ENCODE measurements at places on chromosomes 7 and 10.

DNA sequence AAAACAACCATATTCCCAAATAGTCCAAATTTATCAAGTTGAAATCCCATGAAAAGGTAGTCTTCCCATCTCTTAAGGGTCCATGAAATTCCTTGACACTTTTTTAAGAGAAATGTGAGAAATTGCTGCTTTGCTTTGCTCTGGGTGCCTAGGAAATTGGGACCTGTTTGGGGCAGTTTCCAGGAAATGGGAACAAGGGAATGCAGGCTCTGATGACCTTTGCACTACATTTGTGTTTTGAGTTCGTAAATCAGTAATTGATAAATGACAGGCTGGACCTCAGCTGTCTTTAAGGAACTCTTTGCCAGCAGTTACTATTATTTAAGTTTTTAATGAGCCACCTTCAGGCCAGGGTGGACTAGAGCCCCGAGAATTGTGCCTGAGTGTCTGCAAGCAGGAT, 203.5 kb downstream of the LRMDA start:
- no peak for DNase-seq

GRCh38 chr7:127383123-127383835, 9.2 kb downstream of the ZNF800 start:
- no peak for DNase-seq

DNA sequence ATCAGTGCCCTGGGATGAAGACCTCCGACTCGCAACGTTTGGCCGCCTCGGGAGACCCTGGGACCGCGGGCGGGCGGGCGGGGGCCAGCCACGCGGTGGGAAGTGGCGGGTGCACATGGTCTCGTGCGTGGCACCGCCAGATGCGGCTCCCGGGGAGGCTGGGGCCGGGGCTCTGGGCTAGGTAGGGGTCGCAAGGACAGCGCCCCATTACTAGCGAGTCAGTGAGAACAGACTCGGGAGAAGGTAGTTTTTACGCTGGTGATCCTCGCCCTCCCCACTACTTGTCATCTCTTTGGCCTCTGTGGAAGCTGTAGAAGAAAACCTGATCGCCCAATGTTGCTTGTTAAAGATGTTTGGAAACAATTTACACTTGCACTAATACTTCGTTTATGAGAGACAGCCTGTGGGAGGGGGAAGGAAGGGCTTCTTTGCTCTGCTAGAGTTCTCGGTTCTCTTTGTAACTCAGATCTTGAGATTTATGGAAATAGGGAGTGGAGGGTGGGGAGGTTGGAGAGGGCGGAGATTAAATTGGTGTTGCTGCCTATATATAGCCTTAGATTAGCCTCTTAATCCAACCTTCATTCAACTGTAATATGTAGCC, 591 bp downstream of the BZW2 start:
- peak; percentile 22 for DNase-seq

DNA sequence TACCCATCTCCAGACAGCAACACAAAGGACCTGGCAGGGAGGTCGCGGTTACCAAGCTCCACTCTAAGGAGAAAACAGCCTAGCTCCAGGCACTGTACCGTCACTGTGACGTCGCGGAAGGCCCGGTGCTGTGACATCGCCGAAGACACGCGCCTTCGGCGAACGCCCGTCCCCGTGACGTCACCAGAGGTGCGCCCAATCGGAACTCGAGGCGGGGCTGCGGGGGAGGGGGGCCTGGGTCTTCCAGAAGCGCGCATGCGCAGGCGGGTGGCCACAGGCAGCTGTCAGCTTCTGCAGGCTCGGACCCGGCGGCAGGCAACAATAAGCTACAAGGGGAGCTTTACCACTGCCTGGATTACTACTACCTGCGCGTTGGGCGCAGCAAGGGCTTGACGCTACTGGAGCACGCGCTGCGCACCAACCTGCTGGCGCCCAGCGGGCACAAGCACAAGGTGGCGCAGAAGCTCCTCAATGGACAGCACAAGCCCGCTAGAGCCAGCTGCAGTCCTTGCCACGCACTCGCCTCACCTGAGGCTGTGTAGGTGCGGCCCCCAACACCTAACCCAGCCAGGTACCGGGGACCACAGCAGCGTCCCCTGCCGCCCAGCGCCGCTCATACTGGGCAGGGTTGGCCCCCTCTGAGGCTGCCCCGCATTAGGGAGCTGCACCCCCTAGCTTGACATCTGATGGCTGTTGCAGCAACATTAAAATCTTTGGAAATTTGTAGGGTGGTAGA, 208.4 kb downstream of the TPST1 start:
- peak; percentile 94 for DNase-seq

GRCh38 chr7:84092207-84092606, 102.4 kb downstream of the SEMA3A start:
- no peak for DNase-seq

DNA sequence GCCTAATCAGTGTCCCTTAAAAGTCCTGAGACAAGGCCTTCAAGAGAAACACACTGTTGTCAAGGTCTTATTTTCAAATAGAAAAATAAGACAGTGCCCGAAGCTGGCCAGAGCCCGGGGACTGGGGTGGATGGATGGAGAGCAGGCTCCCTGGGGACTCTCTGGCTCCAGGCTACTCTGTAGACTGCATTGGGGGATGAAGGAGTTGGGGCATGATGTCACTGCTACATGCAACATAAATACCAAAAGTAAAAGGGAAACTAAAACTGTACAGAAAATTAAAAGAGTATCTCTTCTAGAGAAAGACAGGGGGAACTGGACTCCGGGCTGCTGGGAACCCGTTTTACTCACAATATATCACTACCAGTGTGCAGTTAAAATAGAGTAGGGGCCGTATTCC, 629.8 kb downstream of the KCNMA1 start:
- DNase-seq: peak; percentile 29

GRCh38 chr10:52410916-52411315, 96.8 kb downstream of the DKK1 start:
- no peak for DNase-seq

DNA sequence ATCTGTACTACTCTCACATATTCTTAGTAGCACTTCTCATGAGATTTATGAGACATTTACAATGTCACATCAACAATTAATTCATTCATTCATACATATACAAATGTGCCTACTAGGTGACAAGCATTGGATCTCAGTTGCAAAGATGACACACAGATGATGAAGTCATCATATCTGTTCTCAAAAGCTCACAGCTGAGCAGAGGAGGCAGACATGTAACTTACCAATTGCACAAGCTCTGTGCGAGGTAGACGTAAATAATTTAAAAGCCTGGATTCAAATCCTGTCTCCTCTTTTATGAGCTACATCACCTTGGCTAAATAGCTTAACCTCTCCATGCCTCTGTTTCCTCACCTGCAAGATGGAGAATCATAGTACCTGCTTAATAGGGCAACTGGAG, 109.4 kb upstream of the FAM133B start:
- DNase-seq: no peak

GRCh38 chr7:122702872-122703510, at the start of gene RNF148:
Gene RNF148 (minus strand): TSS chr7:122702922. CDS start chr7:122702750, 172 bp downstream.
- DNase-seq: no peak

DNA sequence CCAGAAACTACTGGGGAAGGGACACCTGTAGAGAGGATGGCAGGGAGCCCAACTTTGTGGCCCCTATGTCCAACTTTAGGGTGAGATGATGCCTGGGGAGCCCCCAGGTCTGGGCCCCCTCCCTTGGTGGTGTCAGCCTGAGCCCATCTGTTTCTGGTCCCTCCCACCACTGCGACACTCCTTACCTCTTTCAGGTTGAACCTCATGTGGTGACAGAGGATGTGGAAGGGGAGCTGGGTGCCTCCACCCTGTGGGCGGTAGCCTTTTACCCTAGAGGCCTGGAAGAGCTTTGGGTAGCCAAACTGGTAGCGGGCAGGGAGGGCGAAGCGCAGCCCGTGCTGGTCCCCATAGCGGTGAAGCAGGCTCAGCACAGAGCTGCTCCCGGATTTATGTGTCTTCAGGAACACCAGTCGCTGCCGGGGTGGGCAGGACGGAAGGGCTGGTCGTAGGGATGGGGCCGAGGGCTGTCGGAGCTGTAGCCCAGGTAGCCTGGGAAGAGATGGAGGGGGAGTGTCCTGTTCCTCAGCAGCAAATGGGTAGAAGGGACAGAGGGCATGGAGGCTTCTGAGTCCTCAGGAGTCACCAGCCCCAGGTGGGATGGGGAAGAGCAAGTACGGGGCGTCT, 2.0 kb downstream of the GAL3ST4 start:
- DNase-seq: peak; percentile 12

GRCh38 chr10:120705309-120705708, 145.9 kb upstream of the WDR11 start:
- DNase-seq: no peak

DNA sequence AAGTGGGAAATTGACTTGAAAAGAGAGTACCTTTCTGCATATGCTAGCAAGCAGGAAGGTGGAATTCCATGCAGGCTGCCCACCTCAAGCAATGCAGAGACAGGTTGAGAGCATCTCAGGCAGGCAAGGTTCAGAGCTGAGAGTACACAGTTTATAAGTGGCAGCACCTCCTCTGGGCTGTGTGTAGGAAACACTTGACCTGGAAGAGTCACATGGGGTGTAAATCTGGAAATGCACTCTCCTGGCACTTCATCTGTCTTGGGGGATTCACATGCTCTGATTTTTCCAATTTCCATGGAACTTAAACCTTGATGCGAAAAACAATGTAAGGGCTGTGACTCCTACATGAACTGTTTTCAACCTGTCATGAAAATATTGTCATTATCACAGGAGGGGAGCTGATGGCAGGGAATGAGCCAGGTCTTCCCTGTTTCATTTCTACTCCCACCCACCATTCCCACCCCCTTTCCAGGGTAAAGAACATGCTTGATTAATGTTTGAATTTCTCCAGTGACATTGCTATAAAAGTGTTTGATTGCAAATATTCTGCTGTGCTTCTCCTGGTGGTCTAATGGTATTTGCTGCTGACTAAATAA, 328.3 kb downstream of the BICC1 start:
- no peak for DNase-seq

- no peak for DNase-seq
Measured at GRCh38 chr7:5702876-5703571, 78.4 kb downstream of the RNF216 start.

DNA sequence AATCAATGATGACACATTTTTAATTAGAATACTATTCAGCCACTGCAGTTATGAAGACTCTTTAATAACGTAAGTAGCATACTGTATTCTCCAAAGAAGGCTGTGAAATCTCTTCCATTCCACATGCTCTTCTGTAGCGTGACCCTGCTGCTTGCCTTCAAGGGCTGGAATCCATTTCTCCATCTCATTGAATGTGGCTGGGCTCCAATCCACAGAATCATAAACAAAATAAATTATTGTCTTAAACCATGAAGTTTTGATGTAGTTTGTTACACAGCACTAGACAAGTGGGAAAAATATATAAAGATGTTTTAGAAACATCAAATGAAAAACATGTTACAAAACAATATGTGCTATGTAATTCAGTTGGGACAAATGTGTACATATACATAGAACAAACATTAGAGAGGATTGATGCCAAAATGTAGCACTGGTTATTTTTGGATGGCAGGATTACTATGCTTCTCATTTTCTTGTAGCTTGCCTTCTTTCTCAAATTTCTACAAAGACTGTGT, 410.8 kb upstream of the PODXL start:
- no peak for DNase-seq

DNA sequence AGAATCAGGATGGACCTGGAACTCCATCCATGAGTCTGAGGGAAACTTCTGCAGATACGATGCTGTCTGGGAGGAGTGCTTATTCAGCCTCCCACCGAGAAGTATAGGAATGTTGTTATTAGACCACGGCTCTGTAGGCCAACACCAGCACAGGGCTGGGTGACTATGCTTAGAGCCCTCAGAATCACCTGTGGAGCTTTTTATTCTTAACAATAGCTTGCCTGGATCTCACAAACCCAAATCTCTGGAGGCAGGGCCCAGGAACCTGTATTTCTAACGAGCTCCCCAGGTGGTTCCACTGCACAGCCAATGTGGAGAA, 55.6 kb upstream of the ARID5B start:
- DNase-seq: no peak

- no peak for DNase-seq
Measured at GRCh38 chr7:30206942-30207341, 72.2 kb downstream of the MTURN start.

DNA sequence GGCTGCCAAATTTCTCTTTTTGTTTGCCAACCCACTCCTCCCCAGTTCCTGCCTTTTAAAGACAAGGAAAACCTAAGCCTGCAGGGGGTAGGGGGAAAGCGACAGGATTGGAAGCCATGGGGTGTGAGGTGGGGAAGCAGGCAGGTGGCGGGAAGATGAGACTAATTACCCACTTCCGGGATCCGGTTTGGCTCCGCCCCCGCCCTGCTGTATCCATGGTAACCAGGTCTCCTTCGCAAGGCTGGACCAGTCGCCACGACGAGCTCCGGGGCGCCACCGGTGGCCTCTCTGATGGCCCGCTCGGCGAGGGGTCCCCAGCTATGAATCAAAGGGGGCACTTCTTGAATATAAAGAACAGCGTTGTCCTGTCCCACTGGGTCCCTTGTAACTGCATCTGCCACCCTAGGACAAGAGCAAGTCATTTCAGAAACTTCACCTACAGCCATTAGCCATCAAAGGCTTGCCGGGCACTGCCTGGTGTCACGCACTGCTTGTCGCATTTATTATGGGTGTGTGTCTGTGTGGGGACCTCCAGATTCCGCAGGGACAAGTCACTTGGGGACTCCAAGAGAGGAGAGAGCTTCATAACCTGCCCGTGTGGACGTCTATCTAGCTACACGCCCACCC, 55.4 kb upstream of the LMTK2 start:
- peak; percentile 31 for DNase-seq

DNA sequence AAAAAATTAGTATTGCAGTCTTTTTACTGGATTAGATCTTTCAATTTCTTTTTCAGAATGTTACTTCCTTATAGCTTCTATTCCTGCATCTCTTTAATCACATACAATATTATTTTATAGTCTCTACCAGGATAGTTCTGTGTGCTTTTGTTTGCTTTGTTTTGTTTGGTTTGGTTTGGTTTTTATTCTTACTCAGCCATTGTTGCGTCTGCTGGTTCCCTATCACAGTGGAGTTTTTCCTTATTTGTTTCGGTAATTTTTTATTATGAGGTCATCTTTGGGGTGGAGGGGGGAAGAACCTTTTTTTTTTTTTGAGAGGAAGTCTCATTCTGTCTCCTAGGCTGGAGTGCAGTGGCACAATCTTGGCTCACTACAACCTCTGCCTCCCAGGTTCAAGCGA, 9.0 kb upstream of the BAIAP2L1 start:
- no peak for DNase-seq

- no peak for DNase-seq
Measured at GRCh38 chr10:124578231-124579010, 116.8 kb downstream of the LHPP start.

- no peak for DNase-seq
Measured at GRCh38 chr10:3982746-3983442, 197.9 kb upstream of the KLF6 start.

DNA sequence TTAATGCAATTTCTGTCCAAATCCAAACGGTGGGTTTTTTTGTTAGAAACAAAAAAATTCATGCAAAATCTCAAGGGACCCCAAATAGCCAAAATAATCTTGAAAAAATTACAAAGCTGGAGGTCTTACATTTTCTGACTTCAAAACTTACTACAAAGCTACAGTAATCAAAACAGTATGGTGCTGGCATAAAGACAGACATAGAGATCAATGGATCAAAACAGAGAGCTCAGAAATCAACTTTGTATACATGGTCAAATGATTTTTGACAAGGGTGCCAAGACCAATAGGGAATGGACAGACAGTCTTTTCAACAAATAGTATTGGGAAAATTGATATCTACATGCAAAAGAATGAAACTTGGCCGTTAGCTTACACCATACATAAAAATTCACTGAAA, 21.7 kb upstream of the CYP3A4 start:
- no peak for DNase-seq
